ENCODE measurements at places on chromosomes 2 and 18.

- DNase-seq, result no peak
Measured at GRCh38 chr2:45102141-45102540, 92.9 kb upstream of the SIX2 start.

GRCh38 chr18:45910405-45911023 is 56.6 kb downstream of the EPG5 start:
- DNase-seq, result peak; percentile 34

DNA sequence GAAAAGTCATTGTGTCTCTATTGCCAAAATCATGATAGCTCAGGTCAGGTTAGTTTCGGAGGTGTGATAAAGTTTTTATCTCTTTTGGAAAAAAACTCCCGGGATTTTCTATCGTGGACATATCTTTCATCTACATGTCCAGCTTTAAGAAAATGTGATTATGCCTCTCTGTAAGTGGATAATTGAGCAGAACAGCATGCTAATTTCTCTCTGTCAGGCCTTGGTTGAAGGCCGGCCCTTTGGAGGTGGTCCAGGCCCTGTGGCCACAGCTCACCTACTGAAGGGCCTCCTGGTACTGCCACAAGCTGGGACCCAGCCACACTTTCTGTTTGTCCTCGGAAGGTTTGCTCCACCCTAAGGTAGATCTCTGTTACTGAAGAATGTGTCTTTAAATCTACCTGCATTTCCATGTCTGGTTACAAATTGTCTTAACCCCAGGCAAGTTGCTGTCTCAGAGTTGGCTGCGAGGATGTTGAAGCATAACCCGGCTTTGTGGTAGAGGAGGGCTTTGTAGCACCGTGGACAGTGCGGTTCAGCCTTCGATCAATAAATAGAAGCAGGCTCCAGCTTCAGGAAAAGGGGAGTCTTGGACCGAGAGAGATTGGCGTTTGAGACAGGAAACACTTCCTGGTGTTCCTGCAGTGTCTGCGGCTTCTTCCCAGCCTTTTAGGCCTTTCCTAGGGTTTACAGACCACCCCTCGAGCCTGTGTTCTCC is 25.5 kb downstream of the TCF7L1 start:
- DNase-seq, result no peak

- no peak for DNase-seq
Measured at GRCh38 chr18:48250362-48250907, 158.7 kb downstream of the ZBTB7C start.

GRCh38 chr2:96267159-96267971 is 1.3 kb downstream of the CIAO1 start:
- DNase-seq, result peak; percentile 23

- DNase-seq, result no peak
Measured at GRCh38 chr2:235833971-235834620, 334.1 kb downstream of the GBX2 start.

DNA sequence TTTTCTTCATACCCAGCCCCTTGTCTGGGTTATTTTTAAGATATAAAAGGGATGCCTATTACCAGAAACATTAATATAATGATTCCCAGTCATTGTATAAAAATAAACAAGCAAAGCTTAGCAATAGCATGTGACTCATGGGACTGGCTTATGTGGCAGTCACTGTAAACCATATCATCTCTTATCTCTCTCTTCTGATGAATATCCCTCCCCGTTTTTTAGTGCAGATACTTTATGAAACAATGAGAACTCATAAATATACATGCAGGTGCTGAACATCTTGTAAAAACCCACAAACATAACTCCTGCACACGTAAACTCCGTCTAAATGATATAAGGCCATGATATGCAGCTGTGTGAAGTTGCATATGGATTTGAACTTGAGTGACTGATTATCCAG is 154.9 kb downstream of the MGAT5 start:
- peak; percentile 17 for DNase-seq

DNA sequence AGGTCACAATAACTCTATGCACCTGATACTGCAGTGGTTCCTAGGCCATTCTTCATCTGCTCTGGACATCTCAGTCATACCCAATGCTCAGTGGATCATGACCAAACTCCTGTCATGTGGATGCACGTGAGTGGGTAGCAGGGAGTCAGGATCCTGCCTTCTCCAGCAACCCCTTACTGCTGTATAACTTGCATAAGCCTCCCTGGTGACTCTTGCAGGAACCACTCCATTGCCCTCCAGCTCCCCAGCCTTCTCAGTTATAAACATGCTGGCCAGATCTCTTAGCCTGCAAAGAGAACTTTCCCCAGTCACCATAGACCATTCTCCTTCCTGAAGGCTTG is 98.6 kb upstream of the ZNF397 start:
- no peak for DNase-seq

DNA sequence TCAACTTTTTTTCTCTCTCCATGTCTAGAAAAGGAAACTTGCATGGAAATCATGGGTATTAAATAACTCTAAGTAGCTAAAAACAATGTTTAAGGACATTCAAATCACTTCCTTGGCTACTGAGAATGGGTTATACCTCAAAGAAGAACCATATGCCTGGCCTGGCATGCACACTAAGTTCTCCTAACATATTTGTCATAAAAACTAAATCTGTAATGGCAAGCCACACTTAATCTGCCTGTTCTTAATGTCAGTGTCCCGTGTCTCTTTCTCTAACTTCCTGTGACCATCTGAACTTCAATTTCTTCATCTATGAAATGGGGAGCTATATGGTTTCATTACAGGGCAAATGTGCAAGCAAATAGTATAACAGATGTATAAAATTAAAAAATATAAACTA is 11.1 kb downstream of the PDE1A start:
- no peak for DNase-seq

DNA sequence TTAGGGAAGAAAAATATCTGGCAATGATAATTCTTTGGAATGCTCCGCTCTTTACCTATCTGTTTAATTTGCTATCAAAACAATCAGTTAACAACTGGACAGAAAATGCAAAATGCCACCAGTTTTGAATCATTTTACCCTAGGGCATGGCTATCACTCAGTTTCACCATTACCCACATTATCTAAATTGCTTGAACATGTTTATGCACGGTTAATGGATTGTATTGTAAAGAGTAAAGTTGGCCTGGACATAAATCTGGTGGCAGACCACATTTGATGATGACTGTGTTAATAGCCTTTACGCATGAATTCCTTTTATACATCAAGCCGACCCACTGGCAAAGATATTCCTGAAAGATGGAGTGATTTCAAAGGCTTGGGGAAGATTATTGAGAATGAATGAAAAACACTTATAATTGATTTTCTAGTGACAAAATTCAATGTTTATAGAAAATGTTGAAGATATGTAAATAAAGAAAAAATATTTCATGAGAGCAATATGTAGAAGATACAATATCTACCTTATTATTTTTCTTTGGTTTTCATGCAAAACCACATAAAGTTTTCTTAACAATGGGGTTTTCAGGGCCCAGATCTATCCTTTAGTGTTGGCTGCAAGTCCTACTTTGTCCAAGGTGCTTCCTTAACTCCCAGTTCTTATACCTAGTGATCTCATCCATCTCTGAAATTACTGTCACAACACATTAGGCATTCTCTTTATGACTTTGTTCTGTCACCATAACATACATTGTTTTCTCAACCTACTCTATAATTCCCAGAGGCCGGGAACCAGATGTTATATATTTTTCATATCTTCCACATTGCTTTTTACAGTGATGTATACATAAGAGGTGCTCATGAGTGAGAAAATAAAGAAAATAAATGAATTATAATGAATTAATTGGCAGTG is 265.1 kb downstream of the RIT2 start:
- DNase-seq, result no peak

GRCh38 chr18:5452943-5453443 is 90.8 kb downstream of the EPB41L3 start:
- peak; percentile 11 for DNase-seq

DNA sequence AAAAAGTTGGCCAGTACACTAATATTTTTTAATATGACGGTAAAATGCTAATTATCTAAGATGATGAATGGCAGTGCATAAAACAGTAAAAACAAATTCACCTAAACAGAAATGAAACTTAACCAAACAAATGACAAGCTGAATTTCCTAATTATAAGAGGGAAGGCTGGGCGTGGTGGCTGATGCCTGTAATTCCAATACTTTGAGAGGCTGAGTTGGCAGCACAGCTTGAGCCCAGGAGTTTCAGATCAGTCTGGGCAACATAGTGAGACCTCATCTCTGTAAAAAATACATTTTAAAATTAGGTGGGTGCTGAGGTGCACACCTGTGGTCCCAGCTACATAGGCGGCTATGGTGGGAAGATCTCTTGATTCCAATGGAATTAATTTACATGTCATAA is 120.1 kb downstream of the USP34 start:
- DNase-seq, result no peak

DNA sequence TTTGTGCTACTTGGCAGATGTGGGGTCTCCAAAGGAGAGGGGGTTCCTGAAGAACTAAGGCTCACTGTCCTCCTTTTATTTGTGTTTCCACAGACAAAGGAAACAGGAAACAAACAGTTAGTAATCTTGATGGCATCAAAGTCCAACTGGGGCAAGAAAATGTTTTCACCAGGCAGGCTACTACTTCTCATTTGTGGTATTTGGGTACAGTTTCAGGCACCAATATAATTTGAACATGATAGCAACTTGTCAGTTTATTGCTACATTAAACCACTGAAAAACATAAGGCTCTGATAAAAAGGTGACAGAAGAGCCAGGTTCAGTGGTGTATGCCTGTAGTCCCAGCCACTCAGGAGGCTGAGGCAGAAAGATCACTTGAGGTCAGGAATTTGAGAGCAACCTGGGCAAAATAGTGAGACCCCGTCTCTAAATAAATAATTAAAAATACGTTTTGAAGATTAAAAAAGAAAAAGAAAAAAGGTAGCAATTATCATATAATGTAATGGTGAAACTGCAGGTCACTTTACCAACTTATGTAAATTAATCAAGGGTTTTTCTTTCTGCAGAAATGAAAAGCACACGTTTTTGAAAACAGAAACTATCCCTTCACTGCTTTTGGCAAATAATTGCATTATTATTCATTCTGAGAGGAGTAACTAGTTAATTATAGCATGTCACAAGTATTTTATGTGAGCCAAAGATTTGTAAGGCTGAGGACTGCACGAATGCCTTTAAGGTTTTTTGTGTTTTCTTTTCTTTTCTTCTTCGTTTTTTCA is 157.5 kb upstream of the CAVIN2 start:
- no peak for DNase-seq

- no peak for DNase-seq
Measured at GRCh38 chr2:233035426-233036161, 3.1 kb downstream of the NEU2 start.

DNA sequence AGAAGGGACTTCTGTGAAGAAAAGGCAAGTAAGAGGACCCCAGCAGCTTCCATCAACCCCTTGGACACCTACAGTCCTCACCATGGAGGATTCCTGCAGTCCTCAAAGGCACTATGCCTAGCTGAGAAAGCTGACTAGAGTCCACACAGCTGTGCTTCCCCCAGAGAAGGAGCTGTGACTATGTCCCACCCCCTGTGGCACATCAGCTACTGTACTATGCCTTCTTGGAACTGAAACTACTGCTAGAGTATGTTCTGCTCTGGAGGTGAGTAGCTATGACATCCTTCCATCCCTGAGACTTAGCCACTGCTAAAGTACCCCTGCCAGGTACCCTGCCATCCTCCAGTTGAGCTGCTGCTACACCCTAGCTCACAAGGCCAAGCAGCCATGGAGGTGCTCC is 690.2 kb upstream of the CHAC2 start:
- no peak for DNase-seq

DNA sequence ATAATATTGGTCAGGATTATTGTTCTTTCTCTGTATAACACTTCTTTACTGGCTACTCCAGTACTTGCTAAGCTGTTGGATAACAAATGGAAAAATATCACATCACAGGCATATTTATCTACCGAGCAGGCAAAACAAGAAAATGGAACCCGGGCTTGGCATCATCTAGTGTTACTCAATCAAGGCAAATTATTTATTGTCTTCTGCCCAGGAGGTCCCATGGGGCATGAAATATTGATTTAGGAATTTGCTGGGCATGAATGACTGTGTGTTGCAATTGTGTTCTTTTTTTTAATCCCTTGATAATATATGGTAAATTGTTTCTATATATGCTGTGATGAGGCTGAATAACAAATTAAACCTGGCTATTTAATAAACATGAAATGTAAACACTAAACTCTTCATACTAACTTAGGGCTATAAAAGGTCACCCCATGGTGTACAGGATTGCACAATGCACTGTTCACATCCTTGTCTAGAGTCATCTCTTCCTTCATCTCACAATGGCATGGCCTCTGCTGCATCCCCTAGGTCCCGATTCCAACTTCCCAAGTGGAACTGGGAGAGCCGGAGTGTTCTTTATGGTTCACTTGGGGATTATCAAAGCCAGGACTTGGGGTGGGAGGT is 2.2 kb upstream of the PARD3B start:
- no peak for DNase-seq

DNA sequence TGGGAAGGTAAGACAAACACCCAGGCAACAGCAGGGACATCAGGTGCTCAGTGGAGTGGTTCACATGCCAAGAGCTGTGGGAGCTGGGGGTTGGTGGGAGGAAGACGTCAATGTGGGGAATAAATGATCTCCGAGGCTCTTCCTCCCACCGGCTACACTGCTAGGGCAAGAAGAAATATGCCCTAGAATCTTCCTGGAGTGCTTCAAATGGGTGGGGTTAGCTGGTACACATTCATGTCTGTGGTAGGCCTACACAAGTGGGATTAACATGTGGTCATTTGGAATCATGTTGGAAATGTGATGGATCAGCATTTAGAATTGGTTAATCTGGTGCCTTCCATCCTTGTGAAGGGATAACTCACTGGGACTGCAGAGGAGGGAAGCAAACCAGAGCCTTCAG is 12.4 kb upstream of the ZFP36L2 start:
- no peak for DNase-seq

GRCh38 chr2:7145707-7146106 is 228.5 kb downstream of the RNF144A start:
- DNase-seq, result no peak

DNA sequence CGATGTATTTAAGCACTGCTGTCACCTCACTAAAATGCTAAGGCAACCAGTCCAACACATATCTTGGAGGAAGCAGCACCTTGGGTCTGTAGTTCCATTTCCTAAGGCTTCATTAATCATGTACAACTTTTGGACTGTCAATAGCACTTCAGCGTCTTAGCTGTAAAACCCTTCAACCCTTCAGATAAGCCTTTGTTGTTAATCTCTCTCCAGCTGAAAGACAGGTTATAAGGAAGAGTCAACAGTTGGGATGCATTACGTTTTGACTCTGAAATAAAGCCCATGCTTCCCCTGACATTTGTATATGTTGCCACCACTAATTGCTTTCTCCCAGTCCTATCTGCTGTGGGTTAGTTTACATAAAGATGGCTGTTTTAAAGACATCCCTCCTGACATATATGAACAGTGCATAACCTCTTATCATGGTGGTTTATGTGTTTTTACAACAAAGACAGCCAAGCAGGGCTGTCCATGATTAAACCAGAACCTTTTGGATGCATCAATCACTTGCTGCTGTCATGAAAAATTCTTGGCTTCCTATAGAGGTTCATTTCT is 81.5 kb downstream of the EPHA4 start:
- DNase-seq, result peak; percentile 26

- peak; percentile 13 for DNase-seq
Measured at GRCh38 chr18:63997041-63997440, 27.2 kb downstream of the SERPINB8 start.

GRCh38 chr2:227482638-227483340 is 10.8 kb downstream of the AGFG1 start:
- DNase-seq, result peak; percentile 35
